ENCODE measurements at places on chromosomes 2 and 18. TPM values are rescaled to one million over a fixed set of nuclear protein-coding genes. Genes with fewer than 3 reads are reported as not detected.

The MYCN gene
- total RNA-seq = 0.95 TPM

The IL18R1 gene
- total RNA-seq = 5.5 TPM

The WNT10A gene
- 19.1 TPM for total RNA-seq

The G6PC2 gene
- total RNA-seq = not detected

- no peaks in the 10 kb centered on the region for H3K27me3 ChIP-seq
- H3K27ac ChIP-seq = no peak overlapping the region
- no peak for DNase-seq
- no peaks in the 10 kb centered on the region for H3K4me1 ChIP-seq
- H3K4me3 ChIP-seq = no peak overlapping the region
Observed at GRCh38 chr2:23221901-23222300, 163.1 kb upstream of the KLHL29 start.

- no peaks in the 10 kb centered on the region for H3K36me3 ChIP-seq
- H3K27me3 ChIP-seq = no peaks in the 10 kb centered on the region
- no peak overlapping the region for H3K4me3 ChIP-seq
- no peak overlapping the region for H3K27ac ChIP-seq
Observed at GRCh38 chr18:55355223-55355622, 232.8 kb downstream of the TCF4 start.

DNA sequence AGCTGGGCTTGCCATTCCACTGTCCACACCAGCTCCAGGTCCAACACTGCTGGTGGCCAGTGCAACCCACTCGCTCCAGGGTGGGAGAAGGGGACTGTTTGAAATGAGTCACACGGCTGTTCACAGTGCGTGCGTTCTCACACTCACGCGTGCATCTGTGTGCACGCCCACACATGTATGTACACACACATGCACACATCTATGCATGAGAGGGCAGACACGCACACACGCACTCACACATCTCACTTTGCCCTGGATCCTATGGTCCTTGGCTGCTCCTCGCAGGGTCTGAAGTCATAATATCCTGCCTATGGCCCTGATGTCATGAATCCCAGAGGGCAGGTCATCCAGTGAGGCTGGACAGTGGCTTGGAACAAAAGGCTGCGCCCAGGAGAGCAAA lies 182.8 kb downstream of the EIPR1 start:
- H3K36me3 ChIP-seq = no peaks in the 10 kb centered on the region
- DNase-seq = no peak
- H3K27ac ChIP-seq = no peak overlapping the region
- no peaks in the 10 kb centered on the region for H3K4me1 ChIP-seq
- no peak overlapping the region for H3K4me3 ChIP-seq
- no peaks in the 10 kb centered on the region for H3K27me3 ChIP-seq

DNA sequence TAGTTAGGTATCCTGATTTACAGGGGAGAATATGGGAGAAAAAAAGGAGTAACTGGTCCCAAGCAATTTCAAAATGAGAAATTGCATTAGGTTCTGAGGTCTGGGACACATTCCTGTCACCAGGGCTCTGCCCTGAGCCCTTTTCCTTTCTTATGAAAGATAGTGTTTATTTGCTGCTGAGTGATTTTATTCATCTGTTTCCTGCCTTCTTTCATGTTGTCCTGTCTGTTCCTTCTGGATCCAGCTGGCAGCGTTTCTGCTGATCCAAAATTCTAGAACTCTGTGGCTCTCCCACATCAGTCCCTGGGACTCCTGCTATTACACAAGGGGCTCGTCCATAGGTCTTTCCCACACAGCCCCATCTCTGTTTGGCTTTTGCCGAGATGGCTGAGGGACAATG lies 519.1 kb upstream of the SALL3 start:
- no peaks in the 10 kb centered on the region for H3K4me1 ChIP-seq
- no peak for DNase-seq
- H3K4me3 ChIP-seq = no peak overlapping the region
- H3K36me3 ChIP-seq = no peaks in the 10 kb centered on the region
- no peak overlapping the region for H3K27ac ChIP-seq
- no peaks in the 10 kb centered on the region for H3K27me3 ChIP-seq

GRCh38 chr2:21310493-21310892 lies 186.7 kb downstream of the TDRD15 start:
- no peaks in the 10 kb centered on the region for H3K4me1 ChIP-seq
- H3K27ac ChIP-seq = no peak overlapping the region
- H3K27me3 ChIP-seq = no peaks in the 10 kb centered on the region
- no peak overlapping the region for H3K4me3 ChIP-seq

DNA sequence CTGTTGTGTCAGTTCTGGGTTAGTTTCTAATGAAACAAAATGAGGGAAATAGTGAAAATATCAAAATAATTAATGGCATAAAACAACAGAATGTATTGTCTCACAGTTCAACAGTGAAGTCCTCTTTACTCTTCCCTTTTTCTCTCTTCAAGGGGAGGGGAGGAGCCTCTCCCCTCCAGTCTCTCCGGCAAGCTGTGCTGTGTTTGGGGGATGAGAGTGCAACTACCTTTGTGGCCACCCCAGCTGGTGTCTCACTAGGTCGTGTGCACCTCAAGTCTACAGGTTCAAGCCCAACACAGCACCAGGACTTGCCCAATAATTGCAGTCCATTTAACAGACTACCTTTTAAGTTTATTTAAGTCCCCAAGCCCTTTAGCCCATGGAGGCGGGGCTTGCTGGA lies 271.7 kb upstream of the DOK6 start:
- H3K4me3 ChIP-seq = no peak overlapping the region
- no peak for DNase-seq
- no peak overlapping the region for H3K27ac ChIP-seq

- no peak overlapping the region for H3K27ac ChIP-seq
- no peaks in the 10 kb centered on the region for H3K36me3 ChIP-seq
- H3K4me1 ChIP-seq = no peaks in the 10 kb centered on the region
- no peak overlapping the region for H3K4me3 ChIP-seq
Observed at GRCh38 chr2:221844212-221845020, 272.3 kb upstream of the EPHA4 start.

- H3K4me1 ChIP-seq = no peaks in the 10 kb centered on the region
- DNase-seq = no peak
- H3K36me3 ChIP-seq = no peaks in the 10 kb centered on the region
- no peaks in the 10 kb centered on the region for H3K27me3 ChIP-seq
- no peak overlapping the region for H3K4me3 ChIP-seq
- no peak overlapping the region for H3K27ac ChIP-seq
Observed at GRCh38 chr18:56283316-56283715, 355.1 kb downstream of the TXNL1 start.

GRCh38 chr2:27911458-27912210 lies 21.1 kb downstream of the BABAM2 start:
- H3K36me3 ChIP-seq = no peaks in the 10 kb centered on the region
- H3K4me1 ChIP-seq = peaks cover 12% of the 10 kb centered on the region
- no peak for DNase-seq
- no peak overlapping the region for H3K4me3 ChIP-seq
- no peaks in the 10 kb centered on the region for H3K27me3 ChIP-seq
- H3K27ac ChIP-seq = no peak overlapping the region

DNA sequence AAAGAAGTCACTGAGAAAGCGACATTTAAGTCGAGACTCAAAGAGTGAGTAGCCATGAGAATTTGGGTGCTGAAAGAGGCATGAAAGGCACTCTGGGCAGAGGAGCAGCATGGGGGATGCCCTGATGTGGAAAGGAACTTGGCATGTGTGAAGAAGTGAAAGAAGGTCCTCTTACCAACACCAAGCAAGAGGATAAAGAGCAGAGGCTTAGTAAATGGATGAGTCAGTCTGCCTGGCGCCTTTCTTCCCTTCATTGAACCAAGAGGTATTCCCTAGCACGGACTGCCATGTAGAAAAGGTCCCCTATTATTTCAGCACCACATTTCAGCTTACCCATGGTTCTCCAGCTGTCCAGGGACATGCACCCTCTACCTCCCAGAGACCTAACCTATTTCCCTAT lies 221.1 kb upstream of the NRP2 start:
- no peaks in the 10 kb centered on the region for H3K27me3 ChIP-seq
- no peak overlapping the region for H3K4me3 ChIP-seq
- H3K36me3 ChIP-seq = no peaks in the 10 kb centered on the region
- H3K4me1 ChIP-seq = peaks cover 23% of the 10 kb centered on the region
- DNase-seq = no peak

- no peak overlapping the region for H3K4me3 ChIP-seq
- H3K4me1 ChIP-seq = no peaks in the 10 kb centered on the region
Observed at GRCh38 chr2:202135091-202135874, 62.2 kb downstream of the KIAA2012 start.

- no peaks in the 10 kb centered on the region for H3K36me3 ChIP-seq
- no peaks in the 10 kb centered on the region for H3K27me3 ChIP-seq
- H3K27ac ChIP-seq = no peak overlapping the region
- H3K4me1 ChIP-seq = no peaks in the 10 kb centered on the region
Observed at GRCh38 chr2:103809415-103809814, 1044.5 kb upstream of the POU3F3 start.

GRCh38 chr2:199883474-199884212 lies 27.4 kb upstream of the C2orf69 start:
- no peak for DNase-seq
- H3K4me3 ChIP-seq = no peak overlapping the region
- H3K27ac ChIP-seq = no peak overlapping the region
- no peaks in the 10 kb centered on the region for H3K4me1 ChIP-seq

GRCh38 chr18:9868857-9869714 lies 16.7 kb upstream of the TXNDC2 start:
- H3K27ac ChIP-seq = peak overlapping the region; percentile 53
- H3K36me3 ChIP-seq = no peaks in the 10 kb centered on the region
- H3K4me3 ChIP-seq = no peak overlapping the region
- H3K4me1 ChIP-seq = peaks cover 16% of the 10 kb centered on the region
- no peaks in the 10 kb centered on the region for H3K27me3 ChIP-seq

- peaks cover 11% of the 10 kb centered on the region for H3K4me1 ChIP-seq
- H3K4me3 ChIP-seq = no peak overlapping the region
- DNase-seq = no peak
- H3K36me3 ChIP-seq = no peaks in the 10 kb centered on the region
- H3K27ac ChIP-seq = no peak overlapping the region
Observed at GRCh38 chr18:49050452-49050851, 99.7 kb upstream of the SMAD7 start.

Data from esophagus squamous epithelium (tissue), 5 donors.